ENCODE measurements at places on chromosomes 6 and 20.

- DNase-seq, result no peak
Observed at GRCh38 chr6:47379328-47379727, 69.6 kb upstream of the TNFRSF21 start.

DNA sequence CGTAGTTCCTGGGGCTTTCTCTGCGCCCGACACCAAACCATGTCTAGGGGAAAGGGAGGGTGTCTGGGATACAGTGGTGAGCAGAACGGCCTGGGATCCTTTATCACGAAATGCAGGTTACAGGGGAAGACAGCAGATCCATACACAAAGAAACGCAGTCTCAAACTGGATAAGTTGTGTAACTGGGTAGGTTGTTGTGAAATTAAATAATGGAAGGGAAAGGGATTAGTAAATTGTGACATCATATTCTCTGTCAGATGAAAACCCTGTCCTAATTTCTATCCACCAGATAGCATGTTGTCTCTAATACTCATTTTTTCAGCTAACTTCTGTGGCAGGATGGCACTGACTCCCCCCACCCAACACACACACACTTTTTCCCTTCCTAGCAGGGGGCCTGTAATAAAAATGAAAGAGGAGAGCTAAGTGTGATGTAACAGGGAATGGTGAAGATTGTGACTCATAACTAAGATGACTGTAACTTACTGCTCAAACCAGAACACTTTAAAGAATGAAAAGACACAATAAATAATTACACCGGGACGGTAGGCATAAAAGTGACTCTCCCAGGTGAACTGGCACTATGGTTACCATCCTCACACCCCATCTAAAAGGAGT is 769 bp upstream of the TRPC4AP start:
- DNase-seq, result no peak

DNA sequence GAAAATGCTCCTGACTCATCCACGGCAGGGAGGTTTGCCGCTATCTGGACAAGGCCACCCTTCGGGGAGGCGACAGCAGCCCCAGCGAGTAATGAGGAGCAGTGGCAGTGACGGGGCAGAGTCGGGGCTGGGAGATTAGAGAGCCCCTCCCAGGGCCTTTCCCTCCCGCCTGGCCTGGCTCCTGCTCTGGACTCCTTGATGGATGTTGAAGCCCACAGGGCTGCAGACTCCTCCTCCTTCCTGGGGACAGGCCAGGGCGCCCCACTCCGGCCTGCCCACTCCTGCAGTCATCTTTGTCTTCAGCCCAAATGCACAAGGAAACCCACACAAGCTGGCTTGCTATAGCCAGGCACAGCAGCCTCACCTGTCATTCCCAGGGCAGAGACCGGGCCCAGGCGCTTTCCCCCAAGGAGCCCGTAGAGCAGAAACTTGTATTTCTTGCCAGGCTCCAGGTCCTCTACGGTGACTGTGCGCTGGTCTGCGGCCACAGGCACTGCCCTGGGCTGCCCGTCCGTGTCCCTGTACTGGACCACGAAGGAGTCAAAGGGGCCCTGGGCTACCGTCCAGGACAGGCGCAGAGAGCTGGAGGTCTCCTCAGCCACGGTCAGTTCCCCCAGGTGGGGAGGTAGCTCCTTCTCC is 7.7 kb downstream of the CYP21A2 start:
- no peak for DNase-seq

DNA sequence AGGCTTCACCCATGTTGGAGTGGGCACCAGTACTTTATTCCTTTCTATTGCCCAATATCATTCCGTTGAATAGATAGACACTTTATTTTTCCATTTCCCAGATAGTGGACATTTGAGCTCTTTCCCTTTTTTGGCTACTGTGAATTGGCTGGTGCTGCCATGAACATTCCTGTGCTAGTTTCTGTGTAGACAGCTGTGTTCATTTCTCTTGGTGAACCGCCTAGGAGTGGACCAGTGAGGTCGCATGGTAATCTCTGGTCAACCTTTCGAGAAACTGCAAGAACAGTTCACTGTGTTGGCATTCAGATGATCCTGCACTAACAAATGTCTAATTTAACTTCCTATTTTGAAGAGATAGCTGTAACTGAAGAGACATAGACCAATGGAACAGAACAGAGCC is 58.6 kb downstream of the RAMACL start:
- no peak for DNase-seq

- DNase-seq, result no peak
Observed at GRCh38 chr6:54291146-54291545, 17.1 kb upstream of the TINAG start.

DNA sequence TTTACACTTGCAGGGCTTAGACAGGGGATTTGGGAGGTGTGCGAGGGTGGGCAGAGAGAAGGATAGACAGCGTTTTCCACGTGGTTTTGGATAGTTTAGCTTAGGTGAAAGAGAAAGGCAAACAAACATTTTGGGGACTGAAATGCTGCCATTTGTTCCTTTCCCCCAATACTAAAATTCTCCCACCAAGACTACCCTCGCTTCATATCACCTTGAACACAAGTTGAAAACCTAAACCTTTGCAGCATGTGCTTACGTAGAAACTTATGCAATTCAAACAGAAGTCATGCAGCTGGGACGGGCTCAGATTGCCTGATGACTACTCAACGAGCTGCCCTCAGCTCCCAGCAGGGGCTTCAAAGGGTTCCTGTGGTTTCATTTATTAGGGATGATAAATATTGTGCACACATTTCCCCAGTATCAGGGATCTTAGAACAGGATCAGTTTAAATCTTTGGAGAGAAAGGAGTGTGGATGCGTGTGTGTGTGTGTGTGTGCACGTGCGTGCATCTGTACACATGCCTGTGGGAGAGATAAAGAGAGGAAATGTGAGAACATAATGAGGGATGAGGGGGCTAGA is 77.3 kb downstream of the SLC22A23 start:
- no peak for DNase-seq

DNA sequence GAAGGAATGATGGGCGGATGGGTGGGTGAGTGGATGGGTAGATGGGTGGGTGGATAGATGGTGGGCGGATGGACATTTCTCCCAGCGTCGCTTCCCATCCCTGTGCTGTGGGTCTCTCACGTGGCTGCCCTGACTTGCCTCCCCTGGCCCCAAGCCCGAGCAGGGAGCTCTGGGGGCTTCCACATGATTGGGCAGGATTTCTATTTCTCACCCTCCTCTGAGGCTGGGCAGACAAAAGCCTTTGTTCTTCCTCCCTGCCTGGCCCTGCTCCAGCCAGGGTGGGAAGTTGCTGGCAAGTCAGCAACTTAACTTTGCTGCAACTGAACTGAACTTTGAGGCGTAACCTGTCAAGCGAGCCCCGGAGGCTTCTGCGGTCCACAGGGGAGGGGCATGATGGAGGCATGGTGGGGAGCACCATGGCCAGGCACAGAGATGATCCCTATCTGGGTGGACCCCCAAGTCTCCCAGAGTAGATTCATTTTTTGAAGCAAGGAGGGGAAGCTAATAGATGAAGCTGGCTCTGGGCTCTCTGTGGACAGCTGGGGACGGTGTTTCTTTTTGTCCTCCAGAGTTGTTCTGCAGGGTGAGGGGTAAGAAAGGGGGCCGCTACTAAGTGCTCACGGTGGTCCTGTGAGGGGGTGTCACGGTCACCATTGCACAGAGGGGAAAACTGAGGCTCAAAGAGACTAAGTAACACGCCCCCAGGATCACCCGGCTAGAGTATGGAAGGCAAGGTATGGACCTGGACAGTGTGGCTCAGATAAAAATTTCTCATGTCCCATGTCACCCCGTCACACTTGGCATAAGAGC is 140.1 kb downstream of the CEBPB start:
- DNase-seq, result no peak

DNA sequence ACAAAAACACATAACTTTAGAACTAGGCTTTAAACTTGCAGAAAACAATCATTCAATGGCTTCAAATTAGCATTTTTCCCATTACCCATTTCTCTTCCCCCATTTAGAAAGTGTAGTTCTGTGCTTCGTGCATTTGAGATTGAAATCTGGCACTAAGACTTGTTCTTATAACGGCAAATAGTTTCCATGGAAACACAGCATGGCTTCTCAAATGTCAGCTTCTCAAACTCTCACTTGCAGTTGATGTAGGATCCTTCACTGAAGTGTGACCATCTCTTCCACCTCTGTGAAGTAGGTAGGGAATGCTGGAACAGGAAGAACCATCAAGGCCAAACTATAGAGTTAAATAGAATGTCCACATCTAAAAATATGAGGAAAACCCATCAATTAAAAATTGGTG is 52.2 kb downstream of the MANEA start:
- no peak for DNase-seq

DNA sequence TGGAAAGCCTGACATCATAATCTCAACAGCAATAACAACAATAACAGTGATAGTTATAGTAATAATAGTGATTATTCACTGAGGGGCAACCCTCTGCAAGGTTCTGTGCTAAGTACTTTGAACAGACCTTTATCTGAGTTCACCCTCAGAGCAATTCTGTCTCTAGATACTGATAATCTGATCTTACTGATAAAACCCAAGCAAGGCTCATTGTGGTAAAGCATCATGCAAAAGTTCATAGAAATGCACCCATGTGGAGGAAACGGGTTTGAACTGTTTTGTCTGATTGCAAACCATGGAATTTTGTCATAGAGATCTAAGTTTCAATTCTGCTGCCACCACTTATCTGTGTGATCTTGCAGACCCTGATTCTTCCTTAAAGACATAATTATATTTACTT is 1.3 kb upstream of the KIAA0408 start:
- no peak for DNase-seq

DNA sequence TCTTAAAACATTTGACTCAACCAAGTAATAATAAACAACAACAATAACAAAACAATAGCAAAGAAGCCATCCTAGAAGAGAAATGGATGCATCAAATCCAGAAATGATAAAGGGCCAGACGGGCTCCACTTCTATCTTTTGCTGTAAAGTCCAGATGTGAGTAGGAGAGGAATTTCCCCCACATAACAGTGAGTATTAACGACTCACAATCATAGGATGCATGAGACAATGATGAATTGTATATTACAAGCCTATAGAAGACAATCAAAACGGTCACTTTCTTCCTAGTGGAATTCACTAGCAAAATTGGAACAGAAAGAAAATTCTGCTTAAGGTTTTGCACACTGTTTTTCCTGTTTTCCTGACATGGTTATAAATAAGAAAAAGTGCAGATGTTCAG is 97.0 kb upstream of the PREP start:
- no peak for DNase-seq

GRCh38 chr20:13094976-13095375 is 86.2 kb downstream of the SPTLC3 start:
- no peak for DNase-seq

DNA sequence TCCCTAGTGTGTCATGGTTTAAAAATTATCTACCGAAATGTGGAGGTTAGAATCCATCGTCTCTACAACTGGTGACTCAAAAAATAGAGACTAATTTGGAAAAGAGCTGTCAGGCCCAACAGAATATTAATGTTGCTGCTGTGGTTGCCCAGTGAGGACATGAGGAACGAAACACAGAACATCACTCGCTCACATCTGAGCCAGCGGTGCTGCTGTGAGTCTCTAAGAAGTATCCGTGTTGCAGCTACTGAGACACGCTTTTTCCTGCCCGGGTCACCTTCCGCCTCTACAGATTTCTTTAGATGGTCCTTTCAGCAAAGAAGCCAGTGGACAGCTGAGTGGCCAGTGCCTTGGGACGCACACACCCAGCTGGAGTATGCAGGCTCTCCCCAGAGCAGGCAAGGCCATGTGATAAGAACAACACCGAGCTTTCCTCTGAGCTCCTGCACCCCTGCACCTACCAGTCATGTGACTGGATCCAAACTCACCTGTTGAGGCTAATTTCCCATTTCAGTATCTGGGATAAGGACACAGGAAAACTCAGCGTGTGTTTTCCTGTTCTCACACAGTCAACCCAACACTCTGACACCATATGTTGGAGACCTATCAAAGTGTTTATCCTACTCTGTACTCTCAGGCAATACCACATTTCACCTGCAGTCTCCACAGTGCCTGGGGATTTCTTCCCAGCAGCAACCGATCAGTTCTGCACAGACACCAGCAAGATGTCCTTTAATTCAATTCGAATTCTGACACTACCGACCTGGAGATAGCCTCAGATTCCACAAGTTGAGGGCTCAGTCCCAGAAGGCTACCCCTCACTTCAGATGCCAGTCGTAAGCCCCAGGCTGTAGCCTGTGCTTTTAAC is 119.0 kb upstream of the RPS6KA2 start:
- no peak for DNase-seq

DNA sequence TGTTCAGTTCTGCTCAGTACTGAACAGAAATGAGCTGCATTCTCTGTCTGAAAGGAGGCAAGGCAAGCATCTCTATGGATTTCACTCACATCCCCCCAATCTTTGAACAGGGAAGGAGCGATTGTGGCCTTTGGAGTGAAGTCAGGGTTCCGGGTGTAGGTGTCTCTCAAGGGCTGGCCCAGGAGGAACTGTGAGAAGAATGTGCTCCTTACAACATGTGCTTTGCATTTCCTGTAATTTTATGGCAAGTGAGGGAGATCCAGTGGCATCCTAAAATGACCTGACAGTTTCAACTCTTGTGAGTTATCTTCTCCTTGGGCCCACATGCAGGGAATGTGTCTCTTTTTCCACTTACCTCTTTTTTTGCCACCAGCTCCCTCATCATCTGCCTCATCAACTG is 63.0 kb upstream of the RIN2 start:
- no peak for DNase-seq

- no peak for DNase-seq
Observed at GRCh38 chr6:116214681-116215080, 39.2 kb downstream of the TSPYL4 start.

GRCh38 chr6:36624461-36625157 is 30.4 kb downstream of the SRSF3 start:
- DNase-seq, result no peak

DNA sequence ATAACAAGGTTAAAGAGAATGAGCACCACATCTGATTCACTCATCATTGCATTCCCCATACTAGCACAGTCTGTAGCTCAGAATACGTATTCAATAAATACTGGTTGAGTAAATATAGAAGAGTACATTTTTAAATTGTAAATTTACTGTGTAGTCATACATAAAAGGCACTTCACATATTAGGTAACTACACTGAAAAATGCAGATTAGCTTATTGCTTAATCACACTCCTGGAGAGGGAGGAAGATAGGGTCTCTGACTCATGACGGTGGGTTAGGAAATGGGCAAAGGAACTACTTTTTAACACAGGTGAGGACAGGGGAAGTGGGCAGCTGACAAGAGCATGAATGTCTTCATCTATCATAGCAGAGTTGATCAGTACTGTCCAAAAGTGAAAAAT is 133.2 kb downstream of the TBC1D32 start:
- no peak for DNase-seq

GRCh38 chr6:115839583-115840181 is 221.0 kb downstream of the FRK start:
- DNase-seq, result no peak

DNA sequence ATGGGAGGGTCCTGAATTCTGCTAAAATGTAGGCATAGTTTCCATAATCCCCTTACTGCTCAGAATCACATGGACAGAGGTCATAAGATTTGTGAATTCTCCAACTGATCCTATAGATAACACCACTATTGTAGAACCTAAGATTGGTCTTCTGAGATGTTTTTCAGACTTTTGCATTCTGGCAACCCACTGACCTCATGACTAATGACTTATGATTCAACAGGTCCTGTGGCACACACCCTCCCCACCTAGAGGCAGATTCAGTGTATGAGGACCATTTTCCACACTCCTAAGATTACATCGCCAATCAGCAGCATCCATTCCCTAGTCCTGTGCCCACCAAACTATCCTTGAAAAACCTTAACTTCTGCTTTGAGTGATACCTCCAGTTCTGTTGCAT is 207.2 kb downstream of the BTBD9 start:
- no peak for DNase-seq

GRCh38 chr20:38414769-38415450 is 20.2 kb downstream of the SNHG17 start:
- no peak for DNase-seq

Measured in fibroblast of skin of left biceps (primary cell).